ENCODE measurements at places on chromosomes 6 and 20.

GRCh38 chr6:31691078-31691463, 10.2 kb upstream of the LY6G5C start:
- DNase-seq = no peak

GRCh38 chr6:141653590-141653989, 479.1 kb upstream of the GJE1 start:
- no peak for DNase-seq

GRCh38 chr20:39270837-39271604, 308.9 kb downstream of the DHX35 start:
- DNase-seq = no peak

DNA sequence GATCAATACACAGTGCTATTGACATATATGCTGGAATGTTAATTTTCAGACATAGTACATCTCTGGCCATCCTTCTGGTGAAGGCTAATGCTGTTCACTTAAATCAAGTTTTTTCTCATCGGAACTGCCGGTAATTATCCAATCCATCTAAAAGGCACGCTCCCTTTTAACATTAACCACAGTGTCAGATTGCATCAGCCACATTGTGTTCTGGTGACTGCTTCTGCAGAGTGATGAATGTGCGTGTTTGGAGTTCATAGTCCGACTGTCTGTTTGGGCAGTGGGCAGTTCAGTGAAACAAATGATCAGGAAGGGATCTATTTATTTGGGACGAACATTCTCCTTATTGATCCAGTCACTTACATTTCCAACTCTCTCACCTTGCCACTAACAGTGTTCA, 49.5 kb downstream of the SOBP start:
- DNase-seq = no peak

DNA sequence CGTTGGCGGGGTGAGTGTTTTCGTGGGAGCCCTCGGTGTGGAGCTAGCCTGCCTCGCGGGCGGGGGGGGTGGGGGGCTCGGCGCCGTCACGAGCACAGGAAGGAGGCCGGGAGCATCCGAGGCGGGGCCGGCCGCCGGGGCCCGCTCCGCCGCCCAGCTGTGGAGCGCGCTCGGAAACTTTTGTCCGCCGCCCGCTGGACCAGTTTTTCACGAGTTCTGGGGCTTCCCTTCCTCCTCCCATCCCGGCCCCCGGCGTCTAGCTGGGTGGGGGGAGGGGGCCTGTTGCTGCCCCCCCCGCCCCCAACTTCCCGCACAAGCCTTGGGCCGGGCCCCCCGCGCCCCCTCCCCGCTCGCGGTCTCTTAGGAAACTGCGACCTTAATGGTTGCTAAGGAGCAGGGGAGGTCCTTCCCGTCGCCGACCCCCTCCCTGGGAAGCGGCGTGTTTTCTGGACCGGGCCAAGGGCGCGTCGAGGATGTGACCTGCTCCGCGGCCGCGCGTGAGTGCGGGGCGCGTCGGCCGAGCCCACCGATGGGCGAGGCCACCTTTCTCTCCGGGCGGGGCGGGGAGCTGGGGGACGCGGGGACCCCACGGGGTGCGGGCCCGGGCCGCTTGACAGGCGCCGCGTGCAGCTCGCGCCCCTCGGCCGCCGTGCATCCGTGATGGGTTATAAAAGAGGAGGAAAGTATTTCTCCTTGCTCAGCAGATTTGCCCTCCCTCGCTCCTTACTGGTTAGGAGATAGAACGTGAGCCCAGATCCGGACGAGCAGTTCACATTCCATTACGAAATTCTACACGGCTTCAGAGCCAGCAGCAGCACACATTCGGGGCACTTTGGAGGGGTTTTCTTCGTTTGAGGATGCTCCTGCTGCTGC, 1.4 kb downstream of the RREB1 start:
- no peak for DNase-seq

Measured in H1 (cell line).